Smooth muscle cell of the umbilical artery (primary cell): ENCODE measurements at places on chromosomes 16 and 17. TPM values are rescaled to one million over a fixed set of nuclear protein-coding genes. Genes with fewer than 3 reads are reported as not detected.

Gene TNFRSF13B
- total RNA-seq = not detected in 2 replicates

Gene G6PC1
- total RNA-seq = not detected in 2 replicates

Gene NXPH3
- not detected in 2 replicates for total RNA-seq

Gene KRTAP4-8
- not detected in 2 replicates for total RNA-seq

Gene ZFP3
- total RNA-seq = 1.2 TPM in 2 replicates

Gene FOXJ1
- total RNA-seq = not detected in 2 replicates

Gene CA10
- not detected in 2 replicates for total RNA-seq
